Lung (tissue), 17 donors: ENCODE measurements at places on chromosomes 12 and 14. TPM values are rescaled to one million over a fixed set of nuclear protein-coding genes. Genes with fewer than 3 reads are reported as not detected.

DNA sequence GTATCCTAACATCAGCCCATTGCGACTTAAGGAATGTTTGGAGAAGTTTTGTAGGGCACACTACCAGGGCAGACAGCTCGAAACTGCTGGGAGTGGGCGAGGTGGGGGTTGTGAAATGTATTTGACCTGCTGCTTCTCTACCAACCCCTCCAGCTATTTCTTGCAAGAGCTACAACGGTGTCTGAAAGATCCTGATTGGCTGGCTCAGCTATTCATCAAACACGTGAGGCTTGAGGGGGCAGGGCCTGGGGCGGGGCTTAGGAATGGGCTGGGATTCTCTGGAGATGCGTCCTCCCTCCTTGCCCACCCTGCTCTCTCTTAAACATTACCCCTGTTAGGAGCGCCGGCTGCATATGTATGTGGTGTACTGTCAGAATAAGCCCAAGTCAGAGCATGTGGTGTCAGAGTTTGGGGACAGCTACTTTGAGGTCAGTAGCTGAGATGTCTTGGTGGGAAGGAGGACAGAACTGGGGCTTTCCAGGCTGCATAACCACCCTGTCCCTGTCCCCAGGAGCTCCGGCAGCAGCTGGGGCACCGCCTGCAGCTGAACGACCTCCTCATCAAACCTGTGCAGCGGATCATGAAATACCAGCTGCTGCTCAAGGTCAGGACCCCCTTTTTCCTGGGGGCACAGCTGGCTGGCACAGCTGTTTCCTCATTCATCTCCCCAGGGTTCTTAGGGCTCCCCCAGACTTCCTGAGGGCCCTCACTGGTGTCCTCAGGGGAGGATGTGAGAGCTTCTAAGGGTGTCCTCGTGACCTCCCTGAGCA lies 3.1 kb downstream of the ARHGEF25 start:
- no peaks in the 10 kb centered on the region for H3K36me3 ChIP-seq
- no peak overlapping the region for H3K4me3 ChIP-seq
- no peaks in the 10 kb centered on the region for H3K27me3 ChIP-seq
- DNase-seq = no peak
- no peaks in the 10 kb centered on the region for H3K4me1 ChIP-seq

DNA sequence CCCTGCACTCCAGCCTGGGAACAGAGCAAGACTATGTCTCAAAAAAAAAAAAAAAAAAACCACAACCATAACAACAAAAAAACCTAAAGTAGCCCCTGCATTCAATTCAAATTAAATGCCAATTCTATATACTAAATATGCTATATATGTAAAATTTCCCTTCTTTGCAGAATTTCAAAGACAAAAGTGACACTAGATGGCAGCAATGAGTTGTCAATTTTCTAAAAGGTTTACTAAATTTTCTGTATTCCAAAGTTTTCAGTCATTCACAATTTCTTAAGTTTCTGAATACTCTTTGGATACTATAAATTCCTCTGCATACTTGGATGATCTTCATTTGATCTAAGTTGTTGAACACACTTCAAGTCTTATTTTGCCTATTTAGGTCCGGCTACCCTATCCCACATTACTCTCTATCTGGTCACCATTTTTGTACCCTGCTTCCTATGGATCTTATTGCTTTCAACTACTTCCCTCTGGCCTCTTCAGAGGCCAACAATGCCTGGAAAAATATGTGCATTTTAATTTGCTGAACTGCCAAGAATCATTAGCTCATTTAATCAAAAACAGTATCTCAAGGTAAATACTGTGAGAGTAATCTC lies 27.9 kb downstream of the HNRNPC start:
- peak; percentile 54 for DNase-seq
- H3K36me3 ChIP-seq = peaks cover 8% of the 10 kb centered on the region
- H3K27ac ChIP-seq = no peak overlapping the region
- H3K4me3 ChIP-seq = no peak overlapping the region
- no peaks in the 10 kb centered on the region for H3K27me3 ChIP-seq

DNA sequence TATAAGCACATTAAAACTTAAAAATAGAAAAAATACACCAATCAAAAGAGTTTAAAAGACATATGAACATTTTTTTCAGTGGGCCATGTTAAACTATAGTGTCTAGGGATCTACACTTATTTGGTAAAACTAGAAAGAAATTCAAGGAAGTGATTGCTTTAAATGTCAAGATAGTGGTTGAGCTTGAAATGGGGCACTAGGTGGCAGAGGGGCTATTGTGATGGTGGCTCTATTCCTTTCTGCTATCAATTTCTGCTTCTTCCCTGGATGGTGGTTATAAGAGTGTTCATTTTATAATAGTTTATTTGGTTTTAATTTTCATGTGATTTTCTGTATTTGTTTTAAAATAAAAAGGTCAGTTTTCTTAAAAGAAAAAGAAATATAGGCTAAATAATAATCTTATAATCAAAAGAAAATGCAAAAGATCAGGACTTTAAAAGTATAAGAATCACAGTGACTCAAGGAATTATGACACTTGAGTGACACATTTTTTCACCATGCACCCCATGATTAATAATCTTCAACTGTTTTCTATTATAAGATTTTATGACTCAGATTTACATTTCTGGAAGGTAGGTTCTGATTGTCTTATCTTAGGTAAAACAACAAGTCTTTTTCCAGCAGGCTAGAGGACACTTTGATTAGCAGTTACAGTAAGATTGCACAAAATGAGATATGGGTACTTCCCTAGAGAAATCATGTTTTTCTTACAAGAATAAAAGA lies 137.5 kb downstream of the FSCB start:
- H3K36me3 ChIP-seq = no peaks in the 10 kb centered on the region
- no peak overlapping the region for H3K27ac ChIP-seq
- no peaks in the 10 kb centered on the region for H3K27me3 ChIP-seq
- no peak for DNase-seq
- no peak overlapping the region for H3K4me3 ChIP-seq

- peak; percentile 85 for DNase-seq
- peak within 1 kb of the TSS; percentile 92 for H3K27ac ChIP-seq
- no peaks in the 10 kb centered on the region for H3K36me3 ChIP-seq
- no peaks in the 10 kb centered on the region for H3K4me1 ChIP-seq
Observed at GRCh38 chr12:32399370-32400113, at the start of gene FGD4. FGD4 (plus strand) TSS chr12:32399558.

- H3K27ac ChIP-seq = no peak overlapping the region
- no peak for DNase-seq
- H3K27me3 ChIP-seq = no peaks in the 10 kb centered on the region
Observed at GRCh38 chr14:52354242-52354641, 40.1 kb downstream of the PTGER2 start.

OSBPL8 gene
- total RNA-seq = 114 TPM

CLEC2D gene
- total RNA-seq = 11.6 TPM
